ENCODE measurements at places on chromosomes 11 and 22. TPM values are rescaled to one million over a fixed set of nuclear protein-coding genes. Genes with fewer than 3 reads are reported as not detected.

GRCh38 chr11:113645593-113646349 lies 60.3 kb downstream of the TMPRSS5 start:
- DNase-seq: no peak

DNA sequence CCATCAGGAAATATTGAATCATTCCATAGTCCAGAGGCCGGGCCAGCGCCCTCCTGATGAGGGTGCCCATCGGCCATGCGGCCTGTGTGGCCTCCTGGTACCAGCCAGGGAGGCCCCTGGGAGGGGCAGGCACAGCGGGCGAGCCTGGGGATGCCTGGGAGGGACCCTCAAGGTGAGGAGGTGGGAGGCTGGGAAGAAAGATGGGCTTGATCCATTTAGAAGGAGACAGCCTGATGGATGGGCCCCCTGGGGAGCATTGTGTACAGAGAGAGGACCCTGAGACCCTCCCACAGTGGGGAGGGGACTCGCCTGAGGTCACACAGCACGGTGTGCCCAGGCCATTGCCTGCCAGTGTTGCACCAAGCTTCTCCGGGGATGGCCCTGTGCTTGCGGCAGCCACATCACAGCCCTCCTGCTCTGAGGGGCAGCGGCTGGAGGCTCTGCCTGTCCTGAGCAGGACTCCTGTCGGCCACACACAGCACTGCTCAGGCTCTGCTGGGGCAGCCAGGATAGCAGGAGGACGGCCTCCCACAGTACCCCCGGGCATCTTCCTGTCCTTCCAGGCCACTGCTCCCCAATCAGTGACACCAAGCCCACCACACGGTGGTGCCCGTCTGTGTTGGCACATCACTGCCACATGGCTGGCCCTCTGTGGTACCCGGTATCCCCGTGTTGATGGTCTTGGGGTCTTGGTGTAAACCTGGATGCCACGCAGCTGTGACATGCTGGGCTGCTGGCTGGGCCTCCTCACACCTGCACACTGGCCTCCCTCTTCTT lies 290.0 kb downstream of the TBC1D22A start:
- DNase-seq: no peak

GRCh38 chr22:29348956-29349355 lies 33.5 kb upstream of the RASL10A start:
- no peak for DNase-seq

DNA sequence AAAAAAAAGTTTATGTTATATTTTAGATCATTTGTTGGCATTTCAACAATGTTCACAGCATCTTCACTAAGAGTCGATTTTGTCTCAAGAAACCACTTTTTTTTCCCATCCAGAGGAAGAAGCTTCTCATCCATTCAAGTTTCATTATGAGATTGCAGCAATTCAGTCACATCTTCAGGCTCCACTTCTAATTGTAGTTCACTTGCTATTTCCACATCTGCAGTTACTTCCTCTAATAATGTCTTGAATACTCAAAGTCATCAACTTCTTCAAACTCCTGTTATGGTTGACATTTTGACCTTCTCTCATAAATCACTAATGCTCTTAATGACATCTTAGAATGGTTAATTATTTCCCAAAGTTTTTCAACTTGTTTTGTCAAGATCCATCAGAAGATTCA lies 61.3 kb upstream of the CHORDC1 start:
- no peak for DNase-seq

DNA sequence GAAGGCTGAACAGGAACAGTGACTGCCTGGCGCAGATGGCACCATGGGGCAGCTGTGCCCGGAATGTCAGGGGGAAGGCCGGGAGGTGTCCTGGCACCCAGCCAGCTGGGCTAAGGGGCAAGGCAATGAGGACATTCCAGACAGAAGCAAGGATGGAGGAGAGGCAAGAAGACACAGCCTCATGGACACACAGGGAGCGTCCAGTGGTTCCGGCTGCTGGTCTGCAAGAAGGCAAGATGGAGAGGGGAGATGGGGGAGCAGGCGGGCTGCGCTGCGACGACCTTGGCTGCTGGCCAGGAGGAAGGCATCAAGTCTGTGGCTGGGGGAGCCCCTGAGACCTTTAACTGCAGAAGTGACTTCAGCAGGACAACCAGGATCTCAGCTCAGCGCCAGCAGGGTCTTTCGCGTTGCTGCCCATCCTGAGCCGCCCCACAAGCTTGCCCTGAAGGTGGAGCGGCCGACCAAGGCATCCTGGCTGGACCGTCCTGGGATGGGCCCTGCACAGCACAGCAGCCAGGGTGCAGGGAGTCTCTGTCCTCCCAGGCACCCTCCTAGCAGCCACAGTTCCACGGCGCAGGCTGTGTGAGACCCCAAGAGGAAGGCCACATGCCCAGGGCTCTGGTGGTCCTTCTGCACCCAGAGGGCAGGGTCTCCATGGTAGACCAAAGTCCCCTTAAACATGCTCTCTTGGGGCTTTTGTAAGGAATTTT lies 531.7 kb downstream of the BRD1 start:
- DNase-seq: no peak

- peak; percentile 77 for DNase-seq
Measured at GRCh38 chr11:122709039-122709760, 53.7 kb downstream of the UBASH3B start.

DNA sequence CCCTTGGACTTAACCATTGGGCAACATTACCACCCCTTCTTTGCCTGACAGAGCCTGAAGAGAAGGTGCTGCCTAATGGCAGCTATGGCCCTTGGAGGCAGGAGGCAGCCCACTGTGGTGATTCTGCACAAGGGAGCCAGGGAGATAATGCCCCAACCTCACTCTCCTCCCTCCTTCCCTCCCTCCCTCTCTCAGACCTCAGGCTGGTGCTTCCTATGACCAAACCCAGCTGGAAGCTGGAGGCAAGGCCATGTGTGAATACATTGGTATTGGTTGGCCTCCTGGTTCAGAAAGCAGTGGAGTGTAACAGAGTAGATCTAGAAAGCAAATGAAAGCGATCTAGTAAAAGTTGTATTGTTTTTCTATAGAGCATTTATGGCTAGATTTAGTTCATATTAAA lies 233.1 kb downstream of the CSNK2A3 start:
- DNase-seq: no peak

DNA sequence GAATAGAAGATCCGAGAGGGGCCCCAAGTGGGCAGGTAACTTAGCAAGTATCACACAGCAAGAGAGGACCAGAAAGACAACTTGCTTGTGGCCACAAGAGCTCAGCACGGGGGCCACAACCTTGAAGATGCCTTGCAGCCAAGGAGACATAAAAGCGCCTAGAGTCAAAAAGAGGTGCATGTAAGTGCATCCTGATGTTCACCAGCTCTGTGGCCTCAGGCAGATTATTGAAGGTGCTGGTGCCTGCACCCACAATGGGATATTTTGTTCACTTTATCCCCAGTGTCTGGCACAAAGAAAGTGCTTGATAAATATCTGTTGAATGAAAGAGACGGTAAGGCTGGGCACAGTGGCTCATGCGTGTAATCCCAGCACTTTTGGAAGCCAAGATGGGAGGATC lies 106.0 kb upstream of the ASPHD2 start:
- peak; percentile 9 for DNase-seq

DNA sequence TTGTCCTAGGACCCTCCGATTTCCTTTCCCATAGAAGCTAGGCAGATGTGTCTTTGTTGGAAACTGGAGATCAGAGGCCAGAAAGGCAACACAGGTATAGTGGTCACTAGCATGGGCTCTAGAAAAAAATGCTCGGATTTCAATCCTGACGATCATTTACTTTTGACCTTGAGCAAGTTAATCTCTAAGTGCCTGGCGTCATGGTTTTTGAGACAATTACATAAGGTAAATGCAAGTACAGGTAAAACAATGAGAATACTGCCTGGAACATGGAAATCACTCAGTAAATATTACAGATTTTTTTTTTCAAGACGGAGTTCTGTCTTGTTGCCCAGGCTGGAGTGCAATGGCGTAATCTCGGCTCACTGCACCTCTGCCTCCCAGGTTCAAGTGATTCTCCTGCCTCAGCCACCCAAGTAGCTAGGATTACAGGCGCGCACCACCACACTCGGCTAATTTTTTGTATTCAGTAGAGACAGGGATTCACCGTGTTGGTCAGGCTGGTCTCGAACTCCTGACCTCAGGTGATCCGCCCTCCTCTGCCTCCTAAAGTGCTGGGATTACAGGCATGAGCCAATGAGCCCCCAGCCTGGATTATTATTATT lies 1.1 kb upstream of the DENND5A start:
- DNase-seq: no peak

DNA sequence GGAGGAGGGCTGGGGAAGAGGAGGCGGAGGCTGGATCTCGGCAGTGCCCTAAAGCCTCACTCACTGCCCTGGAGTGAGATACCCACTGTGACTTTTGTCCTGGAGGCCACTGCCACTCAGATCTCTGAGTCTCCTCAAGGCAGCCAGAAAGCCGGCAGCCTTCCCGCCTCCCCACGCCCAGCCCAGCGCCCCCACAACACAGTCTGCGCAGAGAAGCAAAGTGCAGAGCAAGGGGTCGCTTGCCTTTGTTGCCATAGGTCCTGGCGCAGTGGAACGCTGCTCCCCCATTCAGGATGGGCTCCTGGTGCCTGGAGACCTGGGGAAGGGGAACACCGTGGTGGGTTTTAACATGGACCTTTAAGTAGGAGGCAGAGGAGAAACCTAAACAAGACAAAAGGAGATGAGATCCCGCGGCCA lies 17.6 kb downstream of the PATZ1 start:
- DNase-seq: no peak

- DNase-seq: peak; percentile 72
Measured at GRCh38 chr11:3087821-3088800, 30.9 kb upstream of the CARS1 start.

- peak; percentile 28 for DNase-seq
Measured at GRCh38 chr11:125063429-125064043, 431 bp downstream of the SLC37A2 start.

DNA sequence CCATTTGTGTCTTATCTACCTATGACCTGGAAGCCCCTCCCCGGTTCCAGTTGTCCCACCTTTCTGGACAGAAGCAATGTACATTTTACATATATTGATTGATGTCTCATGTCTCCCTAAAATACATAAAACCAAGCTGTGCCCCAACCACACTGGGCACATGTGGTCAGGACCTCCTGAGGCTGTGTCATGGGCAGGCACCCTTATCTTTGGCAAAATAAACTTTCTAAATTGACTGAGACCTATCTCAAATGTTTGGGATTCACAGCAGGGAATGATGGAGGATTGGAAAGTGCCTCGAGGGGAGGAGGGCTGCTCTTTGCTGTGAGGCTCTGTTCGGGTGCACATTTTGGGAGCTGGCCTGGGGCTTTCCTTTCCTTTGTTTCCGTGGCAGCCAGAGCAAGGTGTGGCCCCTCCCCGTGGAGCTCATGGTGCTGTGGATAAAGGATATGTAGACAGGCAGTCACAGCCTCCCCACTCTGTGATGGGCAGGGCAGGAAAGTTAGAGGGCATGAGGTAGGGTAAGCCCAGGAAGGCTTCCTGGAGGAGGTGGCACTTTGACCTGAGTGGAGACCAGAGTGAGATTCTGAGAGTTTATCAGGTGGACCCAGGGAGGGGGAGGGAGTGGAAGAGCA lies 615.6 kb downstream of the TBC1D22A start:
- no peak for DNase-seq

GRCh38 chr11:69640260-69640994 lies 529 bp upstream of the CCND1 start:
- no peak for DNase-seq

DNA sequence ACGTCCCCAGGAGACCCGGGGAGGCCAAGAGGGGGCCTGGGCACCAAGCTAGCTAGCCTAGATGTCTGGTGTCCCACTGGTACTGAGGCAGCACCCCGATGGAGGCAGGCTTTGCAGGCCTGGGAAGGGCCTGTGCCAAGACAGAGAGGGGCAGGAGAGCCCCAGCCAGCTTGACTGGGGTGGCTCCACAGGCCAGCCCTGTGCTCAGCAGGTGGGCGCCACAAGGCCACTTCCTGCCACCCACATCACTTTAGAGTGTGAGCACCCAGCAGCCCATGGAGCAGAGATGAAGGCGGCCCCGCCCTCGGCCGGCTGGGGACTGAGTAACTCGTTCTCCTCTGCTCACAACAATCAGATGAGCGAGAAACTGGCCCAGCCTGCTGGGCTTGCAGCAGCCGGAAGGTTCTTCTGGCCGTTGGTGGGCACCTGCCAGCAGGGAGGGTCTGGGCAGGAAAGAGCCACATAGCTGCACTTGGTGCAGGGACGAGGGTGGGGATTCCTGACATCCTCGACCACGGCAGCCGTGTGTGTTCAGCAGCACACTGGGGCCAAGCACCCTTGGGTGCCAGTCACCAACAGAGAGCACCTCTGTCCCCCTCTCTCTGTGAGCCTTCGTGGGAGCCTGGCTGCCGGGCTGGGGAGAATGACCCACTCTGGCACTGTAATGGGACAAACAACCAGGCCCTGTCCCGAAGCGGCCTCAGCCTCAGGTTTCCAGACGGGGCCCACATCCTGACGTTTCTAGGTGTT lies 7.6 kb downstream of the OSBPL5 start:
- peak; percentile 46 for DNase-seq

DNA sequence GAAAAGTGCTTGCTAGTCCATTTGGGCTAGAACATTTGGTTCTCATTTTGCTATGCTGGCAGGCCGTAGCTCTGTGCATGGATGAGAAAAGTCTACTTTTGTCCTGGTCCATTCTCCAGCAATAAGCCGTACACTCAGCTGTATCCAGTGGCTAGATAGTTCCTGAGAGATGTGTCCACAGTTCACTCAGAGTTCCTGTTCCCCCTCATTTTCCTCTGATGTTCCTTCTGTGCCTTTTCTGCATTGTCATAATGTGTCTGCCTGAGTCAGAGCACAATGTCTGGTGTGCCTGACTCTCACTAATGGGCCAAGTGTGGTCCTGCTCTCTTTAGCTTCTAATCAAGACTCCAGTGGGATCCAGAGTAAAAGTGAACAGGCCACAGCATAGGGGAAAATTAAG lies 215.7 kb upstream of the CTSC start:
- DNase-seq: peak; percentile 15

- no peak for DNase-seq
Measured at GRCh38 chr11:342328-342727, 21.7 kb upstream of the IFITM3 start.

DNA sequence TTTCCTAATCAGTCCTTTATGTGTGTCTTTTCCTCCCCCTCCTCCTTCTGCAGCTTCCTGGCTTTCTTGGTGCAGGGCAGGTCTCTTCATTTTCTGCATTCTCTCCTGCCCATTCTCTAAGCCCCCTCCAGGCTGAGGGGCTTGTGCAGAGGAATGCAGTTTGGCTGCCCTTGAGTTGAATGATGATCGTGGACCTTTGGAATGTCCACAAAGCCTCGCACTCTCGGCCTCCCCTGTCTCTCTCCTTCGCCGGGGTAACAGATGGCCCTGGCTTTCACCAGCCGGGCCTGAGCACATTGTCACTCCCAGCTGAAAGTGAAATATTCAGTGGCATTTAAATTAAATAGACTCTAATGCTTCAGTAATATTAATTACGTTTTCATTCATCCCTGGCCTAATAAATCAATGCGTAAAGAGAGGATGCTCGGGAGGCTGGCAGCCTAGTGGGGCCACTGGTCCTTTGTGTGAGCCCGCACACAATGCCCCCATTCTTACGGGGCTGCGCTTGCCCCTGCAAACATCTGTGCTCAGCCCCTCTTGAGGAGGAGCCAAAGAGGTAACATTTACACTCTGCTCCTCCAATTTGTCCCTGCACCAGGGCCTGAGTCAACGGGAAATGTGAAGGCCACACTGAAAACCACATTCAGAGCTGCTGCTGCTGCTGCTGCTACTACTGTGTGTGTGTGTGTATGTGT lies 64.9 kb upstream of the PAX6 start:
- no peak for DNase-seq

GRCh38 chr11:102572554-102573220 lies 42.1 kb upstream of the MMP7 start:
- DNase-seq: no peak

Gene C11orf98
- total RNA-seq: 116 TPM

Gene P2RX6
- total RNA-seq: 1.6 TPM

Gene SCARF2
- 9.5 TPM for total RNA-seq
